ENCODE measurements at places on chromosomes 5 and 9. TPM values are rescaled to one million over a fixed set of nuclear protein-coding genes. Genes with fewer than 3 reads are reported as not detected.

DNA sequence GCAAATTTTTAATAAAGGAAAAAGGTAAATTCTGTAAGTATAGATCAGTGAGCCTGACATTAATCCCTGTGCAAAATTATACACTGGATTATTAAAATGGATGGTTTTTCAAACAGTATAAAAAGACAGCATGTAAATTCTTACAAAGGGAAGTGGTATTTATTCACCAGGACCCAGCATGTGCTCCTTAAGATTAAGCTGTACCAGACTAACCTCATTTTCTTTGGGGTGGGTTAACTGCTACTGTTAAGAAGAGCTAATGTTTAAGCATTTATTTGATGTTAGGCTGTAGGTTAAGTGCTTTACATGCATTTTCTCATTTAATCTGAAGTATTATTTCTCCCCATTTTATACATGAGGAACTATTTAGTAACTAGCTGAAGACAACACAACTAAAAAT lies 60.3 kb upstream of the RFX3 start:
- DNase-seq: no peak

- no peak for DNase-seq
These were observed 1206.7 kb downstream of the CDH12 start for GRCh38 chr5:21646469-21646868.

DNA sequence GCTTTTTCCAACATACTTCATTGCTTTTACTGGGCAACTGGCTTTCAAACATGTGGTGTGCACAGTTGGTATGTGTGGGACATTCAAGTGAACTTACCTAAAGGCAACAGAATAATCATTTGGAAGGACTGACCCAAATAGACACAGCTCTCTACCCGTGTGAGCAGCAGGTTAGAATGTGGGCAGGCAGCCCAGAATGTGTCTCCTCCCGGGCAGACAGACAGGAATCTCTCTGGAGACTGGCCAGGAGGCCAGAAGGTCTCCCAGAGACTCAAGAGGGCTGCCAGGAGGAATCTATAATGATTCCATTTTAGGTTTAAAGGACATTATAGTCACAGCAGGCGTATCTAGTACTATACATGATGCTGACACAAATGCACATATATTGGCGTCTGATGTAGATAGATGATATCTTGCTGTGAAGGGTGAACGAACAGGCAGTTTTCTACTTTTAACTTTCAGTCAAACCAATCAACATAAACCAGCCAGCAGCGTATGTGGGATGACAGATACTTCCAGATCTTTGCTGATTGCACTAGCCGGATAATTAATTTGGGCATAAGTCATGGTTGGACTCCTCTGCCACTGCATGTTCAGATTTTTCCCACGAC lies 297.4 kb upstream of the ZNF608 start:
- no peak for DNase-seq

GRCh38 chr5:14510156-14510734 lies 71.3 kb upstream of the OTULINL start:
- DNase-seq: no peak

DNA sequence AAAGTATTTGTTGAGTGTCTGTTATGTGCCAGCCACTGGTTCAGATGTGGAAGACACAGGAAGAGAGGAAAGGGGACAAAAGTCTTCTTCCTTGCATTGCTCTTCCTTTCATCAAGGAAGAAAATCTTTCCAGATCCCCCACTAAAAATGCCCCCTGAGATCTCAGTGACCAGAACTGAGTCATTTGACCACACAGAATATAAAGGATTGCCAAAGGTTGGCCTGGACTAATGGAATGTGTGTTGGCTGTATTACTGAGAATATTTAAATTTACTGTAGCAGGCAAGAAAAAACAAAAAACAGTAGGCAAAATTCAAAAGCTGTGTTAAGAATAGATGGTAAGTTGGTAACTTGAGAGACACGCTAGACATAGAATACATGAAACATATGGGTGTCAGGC lies 10.0 kb upstream of the SEPTIN8 start:
- no peak for DNase-seq

GRCh38 chr9:134585021-134585561 lies 56.5 kb upstream of the COL5A1 start:
- DNase-seq: no peak

- DNase-seq: no peak
These were observed 434.7 kb upstream of the ZNF608 start for GRCh38 chr5:125181159-125181558.

DNA sequence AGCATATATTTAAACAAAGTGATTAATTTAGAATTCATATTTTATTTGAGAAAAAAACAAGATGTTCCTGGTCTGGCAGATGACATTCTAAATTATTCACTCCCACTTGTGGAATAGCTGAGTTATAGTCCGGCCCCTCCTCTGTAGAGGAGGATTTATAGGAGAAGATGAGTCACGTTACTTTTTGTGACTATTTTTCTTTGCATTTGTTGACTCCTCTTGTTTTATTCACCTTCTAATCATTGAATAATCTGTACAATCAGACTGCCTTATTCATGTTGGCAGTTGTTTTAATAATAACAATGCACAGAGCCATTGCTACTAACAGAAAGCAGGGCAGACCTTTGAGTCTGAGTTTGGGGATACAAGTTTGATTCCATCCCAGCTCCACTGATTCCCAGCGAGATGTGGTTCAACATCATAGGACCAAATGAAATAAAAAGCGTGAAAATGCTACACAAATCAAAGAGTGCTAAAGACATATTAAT lies 23.2 kb downstream of the DOCK8 start:
- DNase-seq: no peak

- no peak for DNase-seq
These were observed at the start of gene BICD2 for GRCh38 chr9:92764381-92764987. Gene BICD2 (minus strand): TSS chr9:92764833. CDS start chr9:92764744, 89 bp downstream.

DNA sequence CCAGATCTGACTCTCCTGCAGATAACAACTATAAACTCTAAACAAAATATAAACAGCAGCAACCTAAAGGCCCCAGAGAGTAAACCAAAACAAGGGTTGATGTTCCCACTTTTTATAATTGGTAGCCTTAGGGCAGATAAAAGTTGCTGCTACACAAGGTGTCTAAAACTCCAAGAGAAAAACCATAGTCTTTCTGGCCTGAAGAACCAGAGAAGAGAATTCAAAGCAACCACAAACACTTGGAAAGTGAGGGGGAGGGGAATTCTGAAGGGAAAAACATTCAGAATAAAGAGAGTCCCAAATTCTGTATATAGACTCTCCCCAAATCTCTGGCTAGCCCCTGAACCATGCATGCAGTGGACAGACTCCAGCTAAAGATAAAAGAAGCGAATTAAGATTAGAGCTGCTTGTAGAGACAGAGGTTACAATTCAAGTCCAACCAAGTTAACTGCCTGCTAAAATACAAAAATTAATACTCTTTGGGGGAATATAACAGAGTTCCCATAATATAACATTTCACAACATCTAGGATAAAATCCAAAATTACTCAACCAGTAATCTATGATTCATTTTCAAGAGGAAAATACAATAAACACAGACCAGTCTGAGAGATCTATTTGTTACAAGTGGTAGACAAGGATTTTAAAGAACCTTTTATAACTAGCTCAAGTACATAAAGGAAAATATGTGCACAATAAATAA lies 37.5 kb upstream of the RGMB start:
- DNase-seq: no peak

DNA sequence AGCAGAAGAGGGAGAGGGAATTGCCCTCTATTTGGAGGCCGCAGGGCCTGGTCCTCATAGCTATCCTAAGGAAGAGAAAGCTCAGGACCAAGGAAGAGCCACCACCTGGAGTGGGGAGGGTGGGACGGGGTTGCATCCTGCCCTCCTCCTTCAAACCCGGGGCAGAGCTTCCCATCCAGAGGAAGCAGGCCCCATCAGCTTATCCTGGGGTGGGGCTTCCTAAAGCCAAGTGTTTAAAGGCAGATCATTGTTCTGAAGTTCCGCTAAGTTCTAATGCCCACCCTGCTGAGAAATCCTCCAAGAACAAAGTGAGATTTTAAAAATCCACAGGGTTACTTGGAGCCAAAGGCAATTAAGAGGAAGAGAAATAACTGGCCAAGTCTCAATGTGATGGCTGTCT lies 210.3 kb downstream of the C9orf152 start:
- no peak for DNase-seq

GRCh38 chr9:93319992-93320500 lies 131.4 kb upstream of the FAM120A start:
- no peak for DNase-seq

The MARVELD2 gene
- total RNA-seq: 0.60 TPM

The SLC27A6 gene
- not detected for total RNA-seq

The GRIN1 gene
- total RNA-seq: not detected

The AFAP1L1 gene
- total RNA-seq: 1.6 TPM

The HRH2 gene
- total RNA-seq: 23.2 TPM

The TUSC1 gene
- total RNA-seq: 0.25 TPM

The DAB2IP gene
- total RNA-seq: 0.54 TPM

The FOXD4L5 gene
- not detected for total RNA-seq

Data from activated CD8-positive, alpha-beta T cell treated with anti-CD3 and anti-CD28 coated beads for 36 hours (primary cell).